Renal cortex interstitium (tissue), 15 donors: ENCODE measurements at places on chromosomes 13 and 19.
A peak's percentile ranks its signal among the peaks of the same experiment; 100 is the strongest.

- DNase-seq: no peak
Observed at GRCh38 chr13:106220211-106220610, 315.3 kb downstream of the EFNB2 start.

DNA sequence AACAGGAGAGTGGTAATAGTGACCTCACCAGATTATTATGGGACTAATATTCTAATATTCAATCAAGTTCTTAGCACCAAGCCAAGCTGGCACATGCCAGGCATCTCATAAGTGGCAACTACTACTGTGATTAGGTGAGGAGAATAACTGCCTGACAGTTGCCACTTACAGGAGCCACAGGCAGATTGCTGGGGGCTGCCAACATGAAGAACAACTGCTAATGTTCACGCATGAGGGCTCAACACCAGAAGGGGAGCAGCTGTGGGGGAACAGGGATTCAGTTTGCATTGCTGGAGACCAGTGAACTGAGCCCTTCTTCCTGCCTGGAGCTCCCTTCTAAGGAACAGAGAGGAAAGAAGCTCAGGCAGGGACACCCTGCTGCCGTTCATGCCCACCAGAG is 504.5 kb downstream of the FOXO1 start:
- DNase-seq: peak; percentile 32

GRCh38 chr13:49220856-49221589 is 885 bp downstream of the MLNR start:
- DNase-seq: no peak

DNA sequence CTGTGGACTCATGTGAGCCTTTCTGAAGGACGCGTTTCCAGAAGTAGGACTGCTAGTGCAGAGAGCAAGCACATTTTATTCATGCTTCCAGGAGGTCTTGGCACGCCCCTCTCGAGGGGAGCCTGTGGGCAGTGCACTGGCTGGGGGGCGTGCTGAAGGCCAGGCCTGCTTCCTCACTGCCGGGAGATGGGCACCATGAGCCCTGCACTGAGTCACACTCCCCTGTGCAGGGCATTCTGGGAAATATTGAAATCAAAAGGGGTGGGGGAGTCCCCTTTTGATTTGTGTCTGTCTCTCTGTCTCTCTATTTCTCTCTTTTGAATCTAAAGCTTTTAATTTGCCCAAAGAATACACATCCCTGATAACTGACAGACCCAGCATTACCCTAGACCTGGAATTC is 34.0 kb downstream of the DPF1 start:
- no peak for DNase-seq

DNA sequence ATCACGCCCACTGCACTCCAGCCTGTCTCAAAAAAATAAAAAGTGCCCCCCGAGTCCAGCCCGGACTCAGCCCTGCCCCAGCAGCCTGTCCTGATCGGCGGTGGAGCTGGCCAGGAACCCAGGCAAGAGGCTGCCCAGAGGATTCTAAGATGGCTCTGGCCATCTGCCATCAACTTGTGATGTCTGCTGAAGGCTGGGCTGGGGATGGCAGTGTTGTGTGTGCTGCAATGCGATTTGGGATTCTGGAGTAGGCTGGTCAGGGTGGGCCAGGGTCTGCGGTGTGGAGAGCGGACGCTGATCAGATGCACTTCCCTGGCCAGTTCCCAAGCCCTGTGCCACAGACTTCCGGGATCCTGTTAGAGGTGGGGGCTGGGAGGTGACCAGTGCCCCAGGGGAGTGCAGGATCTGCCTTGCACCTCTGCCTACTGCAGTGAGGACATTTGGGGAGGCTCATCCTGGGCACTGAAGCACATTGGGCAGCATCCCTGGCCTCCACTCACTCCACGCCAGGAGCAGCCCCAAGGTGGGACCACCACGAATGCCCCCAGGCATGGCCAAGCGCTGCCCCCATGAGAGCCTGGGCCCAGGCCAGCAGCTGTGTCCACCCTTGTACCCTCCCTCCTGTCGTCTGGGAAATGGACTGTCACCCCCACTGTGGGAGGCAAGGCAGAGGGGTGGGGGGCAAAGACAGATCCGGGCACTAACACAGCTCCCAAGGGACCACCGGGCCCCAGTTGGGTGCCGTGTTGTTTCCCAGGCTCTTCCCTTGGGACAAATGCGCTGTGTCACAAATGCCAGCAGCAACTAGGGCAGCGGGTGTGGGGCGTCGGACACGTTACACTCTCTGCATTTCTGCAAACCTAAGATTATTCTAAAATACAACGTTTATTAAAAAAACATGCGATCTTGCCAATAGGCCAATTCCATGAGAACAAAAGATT is 3.4 kb upstream of the TBXA2R start:
- DNase-seq: no peak

DNA sequence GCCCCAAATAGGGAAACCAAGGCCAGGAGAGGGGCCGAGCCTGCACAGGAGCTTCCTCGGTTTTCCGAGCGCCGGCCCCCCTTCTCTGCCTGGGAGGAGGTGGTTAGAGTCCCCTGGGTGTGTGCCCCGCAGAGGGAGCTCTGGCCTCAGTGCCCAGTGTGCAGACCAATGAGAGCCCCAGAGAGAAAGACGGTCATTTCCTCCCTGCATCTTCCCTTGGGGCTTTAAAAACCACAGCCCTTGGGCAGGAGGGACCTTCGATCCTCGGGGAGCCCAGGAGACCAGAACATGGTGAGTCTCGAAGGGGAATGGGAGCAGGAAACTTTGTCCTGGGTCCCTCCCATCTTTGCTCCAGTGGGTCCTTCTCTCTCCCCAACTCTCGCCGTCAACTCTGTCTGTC is at the start of gene C5AR1:
Gene C5AR1 (plus strand): TSS at position 254 of the 400 bp plus-strand sequence. CDS start 35 bp downstream, at position 289.
- DNase-seq: no peak

- no peak for DNase-seq
Observed at GRCh38 chr19:1265615-1266128, 3.5 kb upstream of the CIRBP start.

DNA sequence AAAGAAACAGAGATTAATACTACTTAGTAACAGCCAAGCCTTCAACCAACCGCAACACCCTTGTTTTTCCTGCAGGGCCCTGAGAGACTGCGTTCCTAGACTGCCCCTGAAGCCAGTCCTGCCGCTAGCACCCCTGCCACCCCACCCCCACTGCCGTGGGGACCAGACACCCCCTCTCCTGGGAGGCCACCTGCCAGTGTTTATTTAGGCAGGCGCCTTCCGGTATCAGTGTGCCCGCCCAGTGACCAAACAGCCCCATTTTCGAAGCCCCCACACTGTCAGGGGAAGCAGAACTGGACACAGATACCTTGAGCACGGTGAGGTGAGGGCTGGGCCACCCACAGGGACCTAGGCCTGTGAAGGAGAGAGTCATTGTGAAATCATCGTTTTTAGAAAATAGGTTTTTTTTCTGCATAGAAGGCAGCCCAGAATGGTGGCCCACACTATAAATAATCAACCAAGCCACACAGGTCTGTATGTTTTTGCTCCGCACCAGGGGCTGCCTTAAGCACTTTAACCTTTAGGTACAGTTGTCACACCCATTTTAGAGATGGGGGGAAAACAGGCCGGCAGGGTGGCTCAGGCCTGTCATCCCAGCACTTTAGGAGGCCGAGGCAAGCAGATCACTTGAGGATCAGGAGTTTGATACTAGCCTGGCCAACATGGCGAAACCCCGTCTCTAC is 3.5 kb upstream of the TLE5 start:
- DNase-seq: no peak

DNA sequence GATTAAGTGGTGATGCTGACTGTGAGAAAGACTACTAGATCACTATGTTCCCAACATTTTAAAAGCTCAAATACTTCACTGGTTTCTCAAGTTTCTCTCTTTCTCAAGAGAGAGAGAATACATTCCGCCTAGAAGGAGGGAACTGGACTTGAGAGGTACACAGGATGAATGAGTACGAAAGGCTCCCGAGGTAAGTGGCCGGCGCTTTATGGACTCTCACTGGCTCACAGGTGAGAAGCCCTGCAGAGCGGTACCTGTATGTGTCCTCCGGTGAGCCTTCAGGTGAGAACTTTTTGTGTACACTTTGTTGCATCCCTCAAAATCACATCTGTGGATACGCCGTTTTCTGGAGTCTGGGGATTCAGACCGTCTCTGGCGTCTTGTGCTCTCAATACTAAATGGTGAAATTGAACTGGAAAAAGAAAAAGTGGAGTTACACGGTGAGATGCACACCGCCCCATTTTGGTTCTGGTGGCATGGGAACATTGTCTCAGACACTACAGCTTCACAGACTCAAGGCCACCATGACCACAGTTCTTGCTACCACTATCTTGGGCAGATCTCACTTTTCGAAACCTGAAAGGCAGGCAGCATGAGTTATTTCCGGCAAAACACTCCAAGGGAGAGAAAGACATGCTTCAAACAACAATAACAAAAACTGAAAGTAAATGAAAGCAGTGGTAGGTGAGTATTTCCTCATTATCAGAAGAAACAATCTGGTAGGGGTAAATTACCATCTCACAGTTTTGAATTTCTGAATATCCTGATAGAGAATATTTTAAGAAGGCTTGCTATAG is 418.9 kb downstream of the KLF12 start:
- no peak for DNase-seq

GRCh38 chr13:41788552-41788951 is 172.4 kb downstream of the VWA8 start:
- no peak for DNase-seq

- DNase-seq: no peak
Observed at GRCh38 chr13:113754691-113755090, 4.3 kb upstream of the TMEM255B start.

DNA sequence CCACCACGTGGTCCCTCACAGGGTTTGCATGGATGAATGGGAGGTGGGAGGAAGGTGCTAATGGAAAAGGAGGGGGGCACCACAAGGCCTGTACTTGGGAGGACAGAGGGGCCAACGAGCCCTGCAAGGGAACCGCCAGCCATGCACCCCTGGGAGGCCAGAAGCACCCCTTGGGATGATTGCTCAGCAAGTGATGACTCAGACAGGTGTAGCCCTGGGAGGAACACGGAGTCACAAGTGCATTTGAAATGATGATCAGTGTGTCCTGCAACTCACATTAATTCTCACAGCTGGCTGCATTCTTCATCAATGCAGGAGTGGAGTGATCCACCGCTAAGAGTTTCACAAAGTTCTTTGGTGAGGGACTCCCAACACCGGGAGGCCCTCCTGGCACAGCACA is 82.8 kb upstream of the ZNF254 start:
- DNase-seq: no peak

DNA sequence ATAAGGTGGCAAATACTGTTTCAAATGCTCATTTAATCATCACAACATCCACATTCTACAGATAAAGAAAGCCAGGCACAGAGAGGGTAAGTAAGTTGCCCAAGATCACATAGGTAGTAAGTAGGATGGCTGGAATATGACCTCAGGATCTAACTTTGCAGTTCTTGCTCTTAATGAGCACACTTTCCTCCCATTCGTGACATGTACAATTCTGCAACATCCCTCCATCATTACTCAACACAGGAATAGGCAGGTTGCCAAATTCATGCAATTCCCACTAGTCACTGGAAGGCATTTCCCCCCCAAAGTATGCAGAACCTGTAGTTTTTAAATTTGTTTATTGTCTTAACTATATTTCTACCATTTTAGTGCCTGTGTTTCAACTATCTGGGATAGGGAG is 109.2 kb downstream of the OLFM4 start:
- DNase-seq: no peak

- peak; percentile 49 for DNase-seq
Observed at GRCh38 chr13:46321494-46322225, 65.4 kb downstream of the RUBCNL start.

- DNase-seq: no peak
Observed at GRCh38 chr19:21833733-21834132, 2.2 kb downstream of the ZNF43 start.

- no peak for DNase-seq
Observed at GRCh38 chr19:33208904-33209849, 15.0 kb downstream of the LRP3 start.

DNA sequence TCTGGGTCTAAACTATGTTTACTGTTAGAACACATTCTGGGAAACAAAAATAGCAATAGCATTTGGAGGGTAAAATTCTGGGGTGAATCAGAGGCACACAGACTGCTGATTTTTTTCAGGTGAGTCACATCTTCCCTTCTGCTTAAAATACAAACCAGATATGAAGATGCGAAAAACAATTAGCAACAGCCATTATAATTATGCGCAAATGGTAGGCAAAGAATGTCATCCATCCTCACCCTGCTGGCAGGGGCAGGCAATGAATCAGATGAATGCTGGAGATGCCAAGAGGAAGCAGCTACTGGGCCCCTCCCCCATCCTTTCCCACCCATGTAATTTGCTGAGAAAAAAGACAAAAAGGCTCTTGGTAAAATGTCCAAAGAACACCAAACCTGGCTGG is 282.9 kb downstream of the KLF5 start:
- DNase-seq: no peak

GRCh38 chr13:98475522-98475921 is 101.4 kb downstream of the STK24 start:
- DNase-seq: no peak

- no peak for DNase-seq
Observed at GRCh38 chr13:100156788-100157187, 67.9 kb downstream of the PCCA start.

DNA sequence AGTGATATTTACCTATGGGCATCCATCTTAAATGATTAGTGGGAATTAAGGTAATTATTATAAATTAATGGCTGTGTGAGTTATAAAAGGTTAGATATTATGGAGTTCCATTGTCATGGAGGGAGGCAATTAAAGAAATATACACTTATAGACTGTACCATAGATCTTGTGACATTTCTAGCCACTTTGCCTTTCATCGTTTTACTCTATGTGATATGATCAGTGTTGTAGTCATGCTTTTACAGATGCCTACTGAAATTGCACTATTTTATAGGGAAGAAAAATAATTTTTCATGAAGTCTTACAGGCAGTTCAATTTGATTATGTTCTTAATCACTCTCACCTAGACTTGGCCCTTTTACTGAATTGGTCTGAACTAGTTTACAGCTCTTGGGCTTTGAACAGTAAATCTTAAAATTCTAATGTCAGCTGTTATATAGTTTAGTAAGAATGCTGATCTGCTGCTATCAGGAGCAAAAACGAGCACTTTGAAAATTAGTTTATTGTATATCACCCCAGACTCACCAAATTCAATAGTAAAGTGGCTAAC is 301.2 kb downstream of the GPC6 start:
- no peak for DNase-seq

GRCh38 chr13:97191142-97191541 is 31.0 kb upstream of the MBNL2 start:
- DNase-seq: no peak

DNA sequence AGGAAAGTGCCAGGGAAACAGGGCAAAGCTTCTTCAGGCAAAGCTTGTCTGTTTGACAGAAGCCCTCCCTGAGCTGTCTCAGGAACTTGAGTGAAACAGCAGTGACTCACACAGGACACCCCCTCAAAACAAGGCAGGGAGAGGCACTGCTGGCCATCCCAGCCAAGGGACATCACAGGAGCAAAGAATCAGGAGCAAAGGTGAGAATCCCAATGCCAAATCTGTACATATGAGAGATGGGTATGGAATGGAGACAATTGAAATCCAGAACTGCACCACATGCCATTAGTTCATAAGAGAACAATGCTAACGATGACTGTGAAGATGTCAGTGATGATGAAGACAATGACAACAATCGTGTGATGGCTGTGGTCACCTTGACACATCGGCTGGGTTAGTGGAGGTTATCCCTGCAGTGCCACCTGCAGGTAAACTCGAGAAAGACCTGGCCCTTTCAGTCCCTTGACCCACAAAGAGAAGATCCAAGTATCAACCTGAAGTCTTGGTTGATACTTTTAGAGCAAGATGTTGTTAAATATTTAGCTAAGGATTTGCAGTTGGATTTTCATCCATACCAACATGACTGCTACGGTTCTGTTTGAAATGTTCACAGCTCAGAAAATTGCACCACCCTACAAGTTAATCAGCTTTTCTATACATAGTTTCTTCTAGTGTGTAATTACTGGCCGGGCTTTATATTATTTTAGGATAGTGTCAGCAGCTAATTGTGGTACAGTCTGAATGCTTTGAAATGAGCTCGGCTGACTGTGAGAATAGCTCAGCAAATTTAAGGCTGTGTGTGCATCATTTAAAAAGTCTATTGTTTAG is 42.0 kb upstream of the IPO5 start:
- DNase-seq: no peak
